ENCODE measurements at places on chromosomes 3 and 15. TPM values are rescaled to one million over a fixed set of nuclear protein-coding genes. Genes with fewer than 3 reads are reported as not detected.
A peak's percentile ranks its signal among the peaks of the same experiment; 100 is the strongest.

The SH3BP5 gene
- 26.1 TPM for total RNA-seq

The PIGX gene
- 24.6 TPM for total RNA-seq

The ZNF660 gene
- not detected for total RNA-seq

- DNase-seq, result no peak
Measured at GRCh38 chr3:62761311-62761710, 113.9 kb downstream of the CADPS start.

DNA sequence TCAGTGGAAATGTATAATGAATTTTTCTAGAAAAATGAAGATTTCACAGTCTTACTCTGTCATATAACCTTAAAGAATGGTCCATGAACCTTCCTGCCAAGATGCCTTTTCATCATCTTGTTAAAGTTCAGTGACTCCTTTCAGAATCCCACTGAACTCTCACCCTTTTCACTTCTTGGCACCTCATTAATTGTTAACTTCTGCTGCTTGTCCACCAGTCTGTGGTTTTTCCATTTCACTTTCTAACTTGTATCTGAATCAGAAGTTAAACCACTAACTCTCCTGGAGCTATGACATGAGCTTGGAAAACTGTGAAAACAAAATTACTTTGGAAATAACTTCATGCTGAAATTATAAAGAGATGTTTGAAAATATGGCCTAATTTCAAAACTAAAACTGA, 281.2 kb upstream of the ALCAM start:
- DNase-seq, result no peak

DNA sequence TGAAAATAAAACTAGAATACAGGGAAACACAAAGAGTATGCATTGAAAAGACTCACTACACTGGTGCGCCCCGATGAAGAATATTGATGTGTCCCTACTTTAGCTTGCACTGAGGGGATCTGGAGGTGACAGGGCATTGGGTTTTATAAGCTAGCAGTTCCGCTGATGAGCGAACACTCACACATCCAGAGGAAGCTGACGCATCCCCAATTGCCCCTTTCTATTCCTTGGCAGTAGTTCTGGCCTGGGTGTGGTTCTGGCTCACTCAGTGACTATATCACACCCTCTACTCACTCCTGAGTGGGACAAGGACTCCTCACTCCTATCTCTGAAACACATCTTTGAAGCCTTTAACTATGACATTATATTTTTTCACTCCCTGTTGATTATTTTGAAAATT, 71.0 kb downstream of the B3GNT5 start:
- no peak for DNase-seq

DNA sequence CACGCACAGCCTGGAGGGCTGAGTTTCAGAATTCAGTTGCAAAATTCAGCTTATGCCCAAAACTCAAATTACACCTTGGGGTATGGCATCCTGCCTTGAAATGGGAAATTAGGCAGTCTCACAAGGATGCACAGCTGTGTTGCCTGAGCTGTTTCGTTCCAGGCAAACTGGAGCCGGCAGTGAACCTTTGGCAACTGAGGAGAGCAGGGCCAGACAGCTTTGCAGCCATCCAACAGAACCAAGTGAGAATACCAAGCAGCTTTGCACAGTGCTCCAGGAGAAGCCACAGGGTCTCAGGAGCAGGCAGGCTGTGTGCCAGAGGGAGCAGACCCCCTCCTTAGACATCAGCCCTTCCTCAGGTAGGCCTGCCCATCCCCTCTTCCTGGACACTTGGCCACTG, 32.5 kb upstream of the BFSP2 start:
- DNase-seq, result no peak

DNA sequence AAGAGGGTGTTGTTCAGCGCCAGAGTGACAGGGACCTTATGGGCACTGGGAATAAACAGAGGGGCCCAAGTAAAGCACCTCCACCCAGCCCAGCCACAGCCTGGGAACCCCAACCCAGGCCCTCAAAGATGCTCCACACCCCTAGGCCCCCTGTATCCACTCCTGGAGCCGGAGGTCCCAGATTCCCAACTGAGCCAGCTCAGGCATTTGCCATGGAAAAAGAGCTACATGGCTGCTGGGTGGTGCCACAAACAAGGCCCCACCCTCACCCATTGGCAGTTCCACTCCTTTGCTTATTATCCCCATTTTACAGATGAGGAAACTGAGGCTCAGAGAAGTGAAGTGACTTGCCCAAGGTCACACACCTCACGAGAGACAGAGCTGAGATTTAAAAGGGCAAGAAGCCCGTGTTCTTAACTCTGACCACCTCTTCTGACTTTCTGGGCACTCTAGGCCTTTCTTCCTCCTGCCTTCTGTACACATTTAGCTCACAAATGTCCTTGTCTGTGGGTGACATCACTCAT, 16.9 kb downstream of the ANPEP start:
- DNase-seq, result no peak

DNA sequence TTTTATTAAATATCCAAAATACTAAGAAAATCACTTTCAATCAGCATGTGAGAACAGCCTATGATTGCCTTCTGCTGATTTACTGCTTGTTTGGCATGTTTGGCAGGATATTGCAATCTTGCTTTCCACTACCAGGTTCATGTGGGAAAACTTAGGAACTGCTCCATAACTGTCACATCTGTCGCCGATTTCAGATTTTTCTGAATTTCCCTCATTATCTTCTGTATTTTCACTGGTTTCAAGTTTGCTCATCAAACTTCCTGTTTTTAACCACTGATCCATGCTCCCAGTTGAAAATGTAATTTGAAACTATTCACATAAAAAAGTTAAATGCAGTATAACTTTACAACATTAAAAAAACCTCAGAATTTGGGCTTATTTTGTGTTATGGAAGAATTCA, 93.0 kb downstream of the NFKBIZ start:
- DNase-seq, result no peak

- peak; percentile 50 for DNase-seq
Measured at GRCh38 chr3:124995460-124995994, 60.3 kb downstream of the HEG1 start.

DNA sequence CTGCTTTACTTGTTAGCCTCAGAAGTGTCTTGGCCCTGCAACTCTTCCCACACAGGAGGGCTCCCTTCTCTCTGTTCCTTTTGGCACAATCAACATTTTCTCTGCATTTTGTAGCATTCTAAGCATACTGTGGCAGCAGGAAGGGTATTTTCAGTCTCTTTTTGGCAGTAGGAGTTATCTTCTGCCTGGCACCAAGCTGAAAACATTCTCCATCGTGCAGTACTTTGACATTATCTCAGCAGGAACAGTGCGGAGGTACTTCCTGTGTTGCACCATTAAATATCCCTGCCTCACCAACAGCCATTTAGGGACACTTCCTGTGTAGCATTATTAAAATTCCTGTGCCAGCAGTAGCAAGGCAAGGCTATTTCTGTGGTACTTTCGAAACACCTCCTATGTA, 233.2 kb upstream of the SEMA6D start:
- DNase-seq, result no peak

- no peak for DNase-seq
Measured at GRCh38 chr3:133927540-133928066, 31.9 kb upstream of the RAB6B start.

DNA sequence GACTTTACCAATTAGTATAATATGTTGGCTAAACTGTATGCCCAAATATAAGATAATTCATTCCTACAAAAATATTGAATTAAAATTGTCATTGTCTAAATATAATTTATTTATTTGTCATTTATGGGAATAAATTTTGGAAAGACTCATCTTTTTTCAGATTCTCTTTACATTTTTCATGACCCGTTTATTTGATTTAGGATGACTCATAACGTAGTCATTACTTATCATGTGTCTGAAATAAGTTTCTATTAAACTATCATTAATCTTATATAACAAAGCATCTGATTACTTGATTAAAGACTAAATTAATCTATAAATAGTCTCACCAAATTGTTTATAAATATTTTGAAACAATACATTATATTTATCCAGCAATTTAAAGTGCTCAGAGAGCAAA, 516.6 kb downstream of the CADM2 start:
- DNase-seq, result no peak

DNA sequence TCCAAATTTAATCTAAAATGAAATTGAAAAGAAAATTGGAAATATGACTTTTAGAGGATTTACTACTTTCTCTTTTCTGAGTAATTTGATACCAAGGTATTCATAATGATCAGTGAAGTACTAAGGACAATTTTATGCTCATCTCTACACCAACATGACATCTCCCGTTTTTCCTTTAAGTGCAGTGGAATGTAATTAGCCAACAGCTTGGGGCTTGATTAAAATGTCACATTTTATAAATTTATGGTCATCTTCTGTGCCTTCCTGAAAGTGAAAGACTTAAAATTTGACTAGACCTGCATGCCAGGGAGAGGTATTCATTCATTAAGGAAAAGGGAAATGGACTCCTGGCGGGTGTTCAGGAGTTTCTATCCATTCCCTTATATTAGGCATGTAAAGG, 228.2 kb upstream of the CNTN3 start:
- DNase-seq, result no peak

DNA sequence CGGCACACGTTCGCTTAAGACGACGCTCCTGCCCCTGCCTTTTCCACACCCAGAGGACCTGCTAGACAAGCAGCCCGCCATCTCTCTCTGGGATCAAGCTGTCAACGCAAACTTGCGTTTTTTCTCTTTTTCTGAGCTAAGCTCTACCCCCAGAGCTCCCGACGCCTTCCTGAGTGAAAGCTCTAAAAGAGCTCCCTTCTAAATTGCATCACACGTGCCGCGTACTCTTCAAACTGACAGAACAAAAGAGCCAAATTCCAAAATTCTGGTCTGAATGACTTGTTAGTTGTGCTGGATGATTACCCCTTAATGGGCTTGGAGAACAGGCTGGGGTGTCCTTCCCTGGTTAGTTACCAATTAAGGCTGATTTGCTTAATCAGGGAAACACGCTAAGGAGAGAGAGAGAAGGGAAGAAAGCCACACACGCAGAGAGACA, 81.2 kb downstream of the MDFIC2 start:
- no peak for DNase-seq

All from Caco-2 (cell line).